ENCODE measurements at places on chromosomes 12 and 14. TPM values are rescaled to one million over a fixed set of nuclear protein-coding genes. Genes with fewer than 3 reads are reported as not detected.

The PTPRB gene
- total RNA-seq = not detected

The SDSL gene
- not detected for total RNA-seq

The AMDHD1 gene
- total RNA-seq = 0.68 TPM

The BAZ2A gene
- total RNA-seq = 197 TPM

The PLCZ1 gene
- not detected for total RNA-seq
